ENCODE measurements at places on chromosomes 2 and 18.

- DNase-seq, result peak; percentile 2
These were observed 196.0 kb downstream of the DCC start for GRCh38 chr18:52536039-52536438.

GRCh38 chr2:8659735-8660492 is 21.9 kb upstream of the ID2 start:
- DNase-seq, result no peak

DNA sequence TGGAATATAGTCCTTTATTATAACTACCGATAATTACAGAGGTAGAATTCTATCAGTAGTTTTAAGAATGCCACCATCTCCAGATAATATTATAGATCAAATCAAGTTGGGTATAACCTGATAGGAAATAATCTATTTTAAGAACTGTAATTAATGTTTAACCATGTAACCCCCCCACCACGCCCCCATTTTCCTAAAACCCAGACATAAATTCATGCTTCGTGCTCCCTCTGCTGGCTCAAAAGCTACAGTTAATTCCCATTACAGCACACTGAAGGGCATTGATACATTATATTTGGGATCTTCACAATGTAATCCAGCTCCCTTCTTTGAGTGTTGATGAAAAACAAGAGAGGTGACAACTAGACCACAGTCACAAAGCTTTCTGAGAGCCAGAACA is 228.0 kb upstream of the SMAD7 start:
- peak; percentile 50 for DNase-seq

GRCh38 chr2:238433300-238433915 is 6.7 kb downstream of the ASB1 start:
- peak; percentile 18 for DNase-seq

DNA sequence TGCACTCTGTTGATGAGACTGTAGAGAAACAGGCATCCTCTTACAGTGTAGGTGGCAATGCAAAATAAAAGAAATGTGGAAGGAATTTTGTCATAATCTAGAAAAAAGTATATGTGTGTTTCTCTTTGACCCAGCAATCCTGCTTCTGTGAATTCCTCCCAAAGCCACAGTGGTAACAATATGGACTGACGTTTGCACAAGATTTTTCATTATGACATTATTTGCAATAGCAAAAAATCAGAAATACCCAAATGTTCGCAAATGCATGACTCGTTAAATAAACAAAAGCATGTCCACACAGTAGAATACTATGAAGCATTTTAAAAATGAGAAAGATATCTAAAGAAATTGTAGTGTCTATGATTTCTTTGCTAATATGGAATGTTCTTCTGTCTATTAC is 255.2 kb upstream of the NRP2 start:
- DNase-seq, result no peak

All from hematopoietic multipotent progenitor cell treated with erythropoietin and hydrocortisone succinate and interleukin-3 and kit ligand, for 4 days (in vitro differentiated cells).